Tongue (tissue), 3 donors: ENCODE measurements at places on chromosomes 3 and 15.

GRCh38 chr3:10553591-10554235 is 48.3 kb upstream of the ATP2B2 start:
- DNase-seq = peak; percentile 48

DNA sequence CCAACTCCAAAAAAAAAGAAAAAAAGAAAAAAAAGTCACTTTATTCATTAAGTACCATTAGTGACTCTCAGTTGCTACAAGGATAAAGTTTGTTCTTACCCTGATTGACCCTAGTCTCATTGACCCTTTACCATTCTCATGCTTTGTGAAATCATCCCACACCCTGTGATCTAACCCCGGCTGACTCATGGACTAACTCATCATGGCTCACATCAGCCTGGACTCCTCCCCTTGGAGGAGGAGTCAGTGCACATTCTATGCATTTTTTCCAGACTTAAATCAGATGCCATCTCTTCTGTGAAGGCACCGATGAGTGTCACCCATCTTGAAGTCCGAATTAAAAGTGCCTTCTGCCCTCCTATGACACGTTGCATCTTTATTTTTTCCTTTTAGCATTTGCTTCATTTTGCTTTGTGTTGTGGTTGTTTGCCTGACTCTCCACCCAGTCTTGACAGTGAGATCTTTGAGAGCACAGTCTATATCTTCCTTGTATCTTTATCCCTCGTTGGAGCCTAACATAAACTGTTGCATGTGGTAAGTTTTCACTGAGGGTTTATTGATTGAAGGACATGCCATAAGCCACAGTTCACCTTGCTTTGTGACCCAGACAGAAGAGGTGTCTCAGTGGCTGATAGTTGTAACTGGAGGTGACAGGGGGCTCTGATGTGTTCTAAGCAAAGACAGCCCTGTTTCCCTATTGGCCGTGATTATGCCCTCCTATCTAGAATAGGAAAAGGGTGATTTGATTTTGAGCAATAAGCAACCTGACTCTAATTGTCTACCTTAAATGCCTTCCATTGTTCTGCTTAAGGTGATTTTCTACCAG is 72.1 kb downstream of the IL1RAP start:
- no peak for DNase-seq

GRCh38 chr3:136994772-136995516 is 37.2 kb downstream of the IL20RB start:
- peak; percentile 64 for DNase-seq

GRCh38 chr15:37122703-37123102 is 22.4 kb upstream of the MEIS2 start:
- DNase-seq = peak; percentile 20

DNA sequence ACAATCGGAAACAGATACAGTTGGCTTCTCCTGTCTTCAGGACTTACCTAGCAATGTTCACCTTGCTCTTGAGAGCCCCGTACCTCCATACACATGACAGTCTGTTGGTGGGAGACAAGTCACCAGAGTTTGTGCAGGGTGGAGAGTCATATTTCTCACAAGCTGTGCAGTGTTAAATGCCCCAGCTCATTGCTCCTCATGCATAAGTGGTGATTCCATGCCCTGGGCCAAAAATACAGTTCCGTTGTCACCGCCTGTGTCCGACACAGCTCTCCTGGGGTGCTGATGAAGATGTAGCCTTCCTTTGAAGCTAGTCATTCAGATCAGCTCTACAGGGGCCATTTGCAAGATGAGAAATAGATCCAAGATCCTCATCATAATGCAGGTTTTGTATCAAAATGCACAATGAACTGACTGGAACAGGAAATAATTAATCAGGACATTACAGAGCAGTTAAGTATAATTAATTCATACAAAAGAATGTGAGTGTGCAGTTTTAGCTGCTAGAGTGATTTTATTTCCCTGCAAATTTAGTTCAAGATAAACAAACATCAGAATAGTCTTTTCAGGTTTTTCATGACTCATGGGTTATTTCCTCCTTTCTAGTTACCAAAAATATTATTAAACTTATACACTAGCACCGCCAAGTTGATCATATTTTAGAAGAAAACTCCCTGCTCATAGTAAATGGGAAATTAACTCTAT is 66.5 kb downstream of the CD47 start:
- no peak for DNase-seq

DNA sequence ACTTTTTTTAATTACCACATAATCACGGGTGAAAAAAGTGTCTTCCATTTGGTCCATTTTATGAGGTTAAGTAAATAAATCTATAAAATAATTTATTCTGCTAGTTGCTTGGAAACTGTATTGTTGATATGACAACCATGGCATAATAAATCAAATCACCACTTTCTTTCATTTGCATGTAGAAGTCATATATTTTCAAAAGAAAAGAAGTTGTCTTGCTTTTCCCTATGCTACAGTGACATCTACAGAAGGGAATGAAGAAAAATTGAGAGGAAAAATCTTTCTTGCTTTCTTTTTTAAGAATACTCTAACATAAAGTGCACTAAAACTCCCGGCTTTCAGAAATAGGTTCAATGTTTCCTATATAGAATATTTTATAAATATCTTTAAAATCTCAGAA is 228.5 kb downstream of the ZBBX start:
- peak; percentile 39 for DNase-seq
